ENCODE measurements at places on chromosomes 16 and 17. TPM values are rescaled to one million over a fixed set of nuclear protein-coding genes. Genes with fewer than 3 reads are reported as not detected.

DNA sequence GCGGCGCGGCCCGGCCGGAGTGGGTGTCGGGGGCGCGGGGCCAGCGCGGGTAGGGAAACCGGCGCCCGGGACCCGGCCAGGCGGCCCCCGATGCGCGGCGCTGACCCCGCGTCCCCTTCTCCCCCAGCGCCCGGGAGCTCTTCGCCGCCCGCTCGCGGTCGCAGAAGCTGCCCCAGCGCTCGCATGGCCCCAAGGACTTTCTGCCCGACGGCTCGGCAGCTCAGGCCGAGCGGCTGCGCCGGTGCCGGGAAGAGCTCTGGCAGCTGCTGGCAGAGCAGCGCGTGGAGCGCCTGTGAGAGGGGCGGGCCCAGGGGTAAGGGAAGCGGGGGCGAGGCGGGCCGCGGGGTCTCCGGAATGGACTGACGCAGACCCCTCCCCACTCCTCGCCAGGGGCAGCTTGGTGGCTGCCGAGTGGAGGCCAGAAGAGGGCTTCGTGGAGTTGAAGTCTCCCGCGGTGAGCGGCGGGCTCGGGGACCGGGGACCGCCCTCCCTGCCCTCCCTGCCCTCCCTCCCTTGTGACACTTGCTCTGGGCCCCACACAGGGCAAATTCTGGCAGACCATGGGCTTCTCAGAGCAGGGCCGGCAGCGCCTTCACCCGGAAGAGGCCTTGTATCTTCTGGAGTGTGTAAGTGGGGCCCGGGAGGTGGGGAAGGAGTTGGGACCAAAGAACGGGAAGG lies 430 bp downstream of the TSEN54 start:
- H3K4me3 ChIP-seq = peak overlapping the region; percentile 94
- peak overlapping the region; percentile 89 for H3K27ac ChIP-seq
- peaks cover 3% of the 10 kb centered on the region for H3K27me3 ChIP-seq
- peaks cover 30% of the 10 kb centered on the region for H3K4me1 ChIP-seq
- DNase-seq = peak; percentile 45

- H3K4me3 ChIP-seq = no peak overlapping the region
- H3K36me3 ChIP-seq = no peaks in the 10 kb centered on the region
- H3K4me1 ChIP-seq = no peaks in the 10 kb centered on the region
- H3K27ac ChIP-seq = no peak overlapping the region
- no peak for DNase-seq
These were observed 127.2 kb upstream of the RCVRN start for GRCh38 chr17:10032118-10032852.

- no peak overlapping the region for H3K27ac ChIP-seq
- no peak for DNase-seq
- H3K4me3 ChIP-seq = no peak overlapping the region
- H3K36me3 ChIP-seq = peaks cover 63% of the 10 kb centered on the region
- H3K4me1 ChIP-seq = peaks cover 30% of the 10 kb centered on the region
- no peaks in the 10 kb centered on the region for H3K27me3 ChIP-seq
These were observed 119.3 kb downstream of the CLEC16A start for GRCh38 chr16:11063448-11064201.

DNA sequence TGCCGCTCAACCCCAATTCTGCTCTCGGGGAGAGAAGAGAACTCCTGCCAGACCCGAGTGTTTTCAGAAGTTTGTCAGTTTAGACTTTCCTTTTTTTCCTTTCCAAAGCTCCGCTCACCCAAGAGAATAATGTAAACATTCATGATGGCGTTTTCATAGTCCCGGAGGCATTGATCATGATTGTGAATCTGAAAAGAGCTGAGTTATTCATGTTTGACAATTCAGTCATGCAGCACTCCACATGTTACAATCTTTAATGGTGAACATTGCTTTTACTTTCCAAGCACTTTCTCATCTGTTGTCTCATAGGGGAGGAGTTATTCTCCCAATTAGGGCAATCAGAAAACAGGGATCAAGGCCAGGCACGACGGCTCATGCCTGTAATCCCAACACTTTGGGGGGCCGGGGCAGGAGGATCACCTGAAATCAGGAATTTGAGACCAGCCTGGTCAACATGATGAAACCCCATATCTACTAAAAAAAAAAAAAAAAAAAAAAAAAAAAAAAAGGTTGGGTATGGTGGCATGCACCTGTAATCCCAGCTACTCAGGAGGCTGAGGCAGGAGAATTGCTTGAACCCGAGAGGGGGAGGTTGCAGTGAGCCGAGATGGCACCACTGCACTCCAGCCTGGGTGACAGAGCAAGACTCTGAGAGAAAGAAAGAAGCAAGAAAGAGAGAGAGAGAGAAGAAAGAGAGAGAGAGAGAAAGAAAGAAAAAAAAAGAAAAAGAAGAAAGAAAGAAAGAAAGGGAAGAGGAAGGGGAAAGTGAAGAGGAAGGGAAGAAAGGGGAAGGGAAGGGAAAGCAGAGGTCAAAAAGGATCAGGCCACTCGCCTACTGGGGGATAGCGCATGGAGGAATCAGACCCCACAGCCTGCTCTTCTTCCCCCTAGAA lies 70.0 kb upstream of the TNRC6C start:
- no peaks in the 10 kb centered on the region for H3K36me3 ChIP-seq
- peaks cover 46% of the 10 kb centered on the region for H3K27me3 ChIP-seq
- no peak for DNase-seq
- peaks cover 37% of the 10 kb centered on the region for H3K4me1 ChIP-seq

DNA sequence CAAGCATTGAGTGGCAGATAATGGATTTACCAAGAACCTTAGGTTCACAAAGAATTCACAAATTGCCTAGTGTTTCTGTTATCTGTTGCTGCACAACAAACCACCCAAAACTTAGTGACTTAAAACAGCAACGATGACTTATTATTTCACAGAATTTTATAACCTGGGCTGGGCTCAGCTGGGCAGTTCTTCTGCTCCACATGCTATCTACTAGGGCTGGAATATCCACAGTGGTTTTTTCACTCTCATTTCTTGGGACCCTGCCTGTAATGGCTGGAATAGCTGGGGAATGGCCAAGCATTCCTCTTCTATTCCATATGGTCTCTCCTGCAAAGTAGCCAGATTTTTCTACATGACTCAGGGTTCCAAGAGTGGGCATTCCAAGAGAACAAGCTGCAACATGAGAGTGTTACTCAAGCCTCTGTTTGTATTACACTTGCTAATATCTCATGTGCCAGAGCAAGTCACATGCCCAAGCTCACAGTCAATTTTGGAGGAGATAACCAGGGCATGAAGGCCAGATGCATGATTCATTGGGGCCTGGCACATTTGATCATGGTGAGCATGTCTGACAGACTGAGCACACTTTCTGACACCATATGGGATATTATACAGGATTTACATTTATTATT lies 4.9 kb upstream of the PSMD7 start:
- H3K4me3 ChIP-seq = no peak overlapping the region
- H3K36me3 ChIP-seq = peaks cover 16% of the 10 kb centered on the region
- peaks cover 13% of the 10 kb centered on the region for H3K4me1 ChIP-seq
- no peak for DNase-seq
- no peak overlapping the region for H3K27ac ChIP-seq
- no peaks in the 10 kb centered on the region for H3K27me3 ChIP-seq

PLEKHG4 gene
- total RNA-seq = 9.2 TPM

DUS1L gene
- 98.8 TPM for total RNA-seq
